ENCODE measurements at places on chromosomes 11 and 22. TPM values are rescaled to one million over a fixed set of nuclear protein-coding genes. Genes with fewer than 3 reads are reported as not detected.

GRCh38 chr11:111577821-111578220 is 24.4 kb upstream of the SIK2 start:
- DNase-seq = no peak

DNA sequence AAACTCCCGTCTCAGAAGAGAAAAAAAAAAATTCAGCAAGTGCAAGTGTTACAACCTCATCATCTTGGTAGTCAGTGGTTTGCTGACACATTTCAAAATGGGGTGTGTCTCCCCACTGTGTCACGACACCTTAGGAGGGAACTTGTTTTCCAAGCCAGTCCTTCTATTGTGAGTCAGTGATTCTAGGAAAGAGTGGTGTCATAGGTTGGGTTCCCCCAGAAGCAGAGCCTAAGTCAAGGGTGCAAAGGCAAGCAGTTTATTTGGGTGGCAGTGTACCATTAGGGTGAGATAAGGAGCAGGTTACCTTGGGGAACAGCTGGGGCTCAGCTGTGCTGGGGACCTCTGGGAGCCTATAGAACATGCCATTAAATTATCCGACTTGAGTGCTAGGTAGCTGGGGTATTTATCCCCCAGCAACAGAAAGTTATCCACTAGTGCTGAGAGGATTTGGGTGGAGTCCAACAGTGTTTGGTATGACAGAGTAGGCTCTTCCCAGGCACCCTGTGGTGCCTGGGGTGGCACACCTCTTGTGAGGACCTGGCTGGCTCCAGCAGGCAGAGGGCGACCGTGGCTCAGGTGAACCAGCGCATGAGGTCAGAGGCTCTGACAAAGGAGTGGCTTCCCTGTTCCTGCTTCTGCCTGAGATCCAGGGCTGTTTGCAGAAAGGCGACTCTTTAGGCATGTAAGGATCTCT is 41.7 kb downstream of the KIAA1671 start:
- peak; percentile 56 for DNase-seq

TEAD1 gene
- 38.7 TPM for polyA plus RNA-seq

- no peak for DNase-seq
Observed at GRCh38 chr11:121429556-121429955, 22.6 kb upstream of the SORL1 start.
